ENCODE measurements at places on chromosomes 1 and 21.

DNA sequence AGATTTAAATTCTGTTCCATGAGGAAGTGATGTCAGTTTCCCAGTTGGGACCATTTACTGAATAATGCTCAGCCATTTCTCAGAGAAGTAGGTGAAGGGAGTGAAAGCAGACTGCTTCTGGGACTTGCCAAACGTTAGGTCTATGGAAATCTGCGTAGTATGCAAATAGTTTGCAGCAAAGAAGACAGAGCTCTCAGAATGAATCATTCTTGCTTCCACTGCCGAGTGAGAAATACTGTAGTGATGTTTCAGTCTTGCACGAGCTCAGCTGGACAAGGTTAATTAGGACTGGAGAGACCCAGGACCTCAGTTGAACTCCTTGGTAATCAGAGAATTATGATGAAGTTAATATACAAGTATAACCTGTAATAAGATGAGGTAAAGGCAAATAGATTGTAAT, 317.7 kb upstream of the DAB1 start:
- no peak for DNase-seq

DNA sequence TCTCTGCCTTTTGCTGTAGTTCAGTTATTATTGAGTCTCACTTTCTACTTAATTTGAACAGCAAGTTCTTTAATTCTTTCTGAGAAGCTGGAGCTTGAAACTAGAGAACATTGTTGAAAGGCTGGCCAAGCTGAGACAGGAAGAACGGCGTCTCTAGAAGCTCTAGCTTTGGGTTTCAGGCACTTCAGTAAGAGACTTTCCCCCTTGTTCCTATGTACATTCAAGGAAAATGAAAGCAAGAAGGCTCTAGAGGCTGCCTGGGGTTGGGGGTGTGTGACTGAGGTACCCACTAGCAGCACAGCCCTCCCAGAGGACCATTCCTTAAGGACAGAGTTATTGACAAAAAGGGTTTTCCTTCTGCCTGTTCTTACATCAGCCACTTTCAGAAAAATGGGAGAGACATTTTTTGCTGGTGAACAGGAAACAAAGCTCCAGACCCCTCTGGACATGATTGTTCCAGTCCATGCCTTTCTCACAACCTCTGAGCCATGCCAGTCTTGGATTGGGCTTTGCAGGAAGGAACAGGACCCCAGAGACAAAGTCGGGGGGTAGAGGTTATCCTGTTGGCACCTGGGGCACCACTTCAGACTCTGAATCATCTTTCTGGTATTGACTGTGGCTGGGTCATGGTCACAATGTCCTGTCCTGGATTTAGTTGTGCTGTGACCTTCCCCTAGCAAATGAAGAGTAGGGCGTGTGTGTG, 63.1 kb downstream of the LAMC2 start:
- DNase-seq: no peak

- DNase-seq: no peak
Measured at GRCh38 chr1:182169203-182169602, 107.7 kb upstream of the ZNF648 start.

GRCh38 chr1:33435096-33435820, 4.4 kb upstream of the PHC2 start:
- no peak for DNase-seq
